T-helper 2 cell (primary cell): ENCODE measurements at places on chromosomes 4 and X.
A peak's percentile ranks its signal among the peaks of the same experiment; 100 is the strongest.

GRCh38 chr4:74366367-74366911 lies 1.5 kb downstream of the EREG start:
- DNase-seq = no peak

GRCh38 chr4:154478547-154478946 lies 13.1 kb downstream of the DCHS2 start:
- DNase-seq = no peak

- DNase-seq = no peak
Measured at GRCh38 chr4:7625071-7625470, 190.3 kb upstream of the PSAPL1 start.

GRCh38 chrX:22795671-22796070 lies 204.1 kb upstream of the DDX53 start:
- no peak for DNase-seq

GRCh38 chr4:5127556-5127955 lies 76.3 kb downstream of the STK32B start:
- DNase-seq = no peak

DNA sequence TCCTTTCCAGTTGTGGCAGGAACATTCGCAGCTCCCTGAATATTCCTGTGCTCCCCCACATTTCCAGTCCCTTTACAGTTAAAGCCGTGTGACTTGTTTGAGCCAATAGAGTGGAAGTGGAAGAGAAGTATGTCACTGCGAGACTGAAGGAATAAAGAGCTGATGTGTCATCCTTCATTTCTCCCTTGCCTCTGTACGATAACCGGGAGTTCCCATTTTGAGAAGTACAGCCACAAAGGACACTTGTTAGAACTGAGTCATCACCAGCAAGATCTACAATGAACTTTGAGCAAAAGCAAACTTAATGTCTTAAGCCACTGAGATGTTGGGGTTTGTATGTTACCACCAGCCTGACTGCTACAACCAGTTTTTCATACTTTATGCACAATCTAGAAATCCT lies 92.3 kb downstream of the SPRY1 start:
- no peak for DNase-seq

GRCh38 chr4:157080605-157081004 lies 4.7 kb downstream of the GLRB start:
- no peak for DNase-seq

- no peak for DNase-seq
Measured at GRCh38 chrX:134186362-134187121, 50.4 kb upstream of the CCDC160 start.

DNA sequence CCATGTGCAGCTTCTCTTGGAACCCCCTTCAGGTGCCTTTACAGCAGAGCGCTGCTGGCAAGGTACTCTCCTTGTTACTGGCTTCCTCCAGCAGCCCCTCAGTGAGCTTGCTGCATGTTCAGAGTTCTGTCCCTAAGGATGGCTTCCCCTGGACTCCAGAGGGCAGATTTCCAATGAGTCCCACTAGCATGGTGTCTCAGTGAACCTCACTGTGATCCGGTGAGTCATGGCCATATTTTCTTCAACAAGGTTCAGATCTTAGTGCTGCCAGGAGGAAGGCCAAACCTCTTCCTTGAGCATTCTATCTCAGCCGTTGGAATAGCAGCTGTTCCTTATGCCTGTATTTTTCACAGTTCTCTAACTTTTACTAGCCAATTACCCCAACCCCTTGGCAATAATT lies 98.8 kb downstream of the CASK start:
- DNase-seq = no peak

GRCh38 chr4:242121-242848 lies 63.0 kb downstream of the ZNF732 start:
- peak; percentile 16 for DNase-seq

GRCh38 chr4:18209448-18209847 lies 187.9 kb upstream of the LCORL start:
- no peak for DNase-seq

GRCh38 chrX:113828470-113828869 lies 755.4 kb upstream of the HTR2C start:
- DNase-seq = no peak

DNA sequence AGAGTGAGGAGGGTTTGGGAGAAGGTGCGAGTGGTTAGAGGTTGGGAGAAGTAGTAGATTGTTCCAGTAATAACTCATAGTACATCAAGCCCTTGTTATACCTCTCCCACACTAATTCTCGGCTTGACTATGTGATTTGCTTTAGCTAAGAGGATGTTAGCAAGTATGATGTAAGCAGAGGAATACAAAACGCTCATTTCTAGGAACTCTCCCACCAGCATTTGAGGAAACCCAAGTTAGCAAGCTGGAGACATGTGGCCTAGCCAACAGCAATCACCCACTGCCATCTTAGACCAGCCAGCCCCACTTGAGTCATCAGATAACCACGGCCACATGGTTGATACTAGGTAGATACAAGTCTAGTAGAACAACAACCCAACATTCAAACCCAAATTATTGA lies 14.2 kb downstream of the FTHL17 start:
- no peak for DNase-seq

- no peak for DNase-seq
Measured at GRCh38 chr4:146900295-146900694, 45.4 kb downstream of the TTC29 start.

DNA sequence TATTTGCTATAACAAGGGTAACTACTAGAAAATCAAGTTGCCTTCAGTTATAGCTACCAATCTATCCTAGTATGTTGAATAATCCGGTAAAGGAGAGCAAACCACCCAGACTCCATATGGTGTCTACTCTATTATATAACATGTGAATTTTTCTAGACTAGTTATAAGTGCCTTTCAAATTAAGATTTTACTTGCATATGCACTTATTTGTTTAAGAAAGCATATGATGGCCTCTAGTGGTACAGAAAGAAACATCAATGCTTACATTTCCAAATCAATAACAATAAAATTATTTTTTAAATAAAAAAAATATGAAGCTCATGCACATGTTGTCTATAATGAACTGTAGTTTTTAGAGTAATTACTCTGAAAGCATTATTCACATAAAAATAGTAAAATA lies 1516.4 kb upstream of the PABPC4L start:
- DNase-seq = no peak

GRCh38 chrX:9884031-9884779 lies 83.0 kb upstream of the CLDN34 start:
- DNase-seq = no peak

DNA sequence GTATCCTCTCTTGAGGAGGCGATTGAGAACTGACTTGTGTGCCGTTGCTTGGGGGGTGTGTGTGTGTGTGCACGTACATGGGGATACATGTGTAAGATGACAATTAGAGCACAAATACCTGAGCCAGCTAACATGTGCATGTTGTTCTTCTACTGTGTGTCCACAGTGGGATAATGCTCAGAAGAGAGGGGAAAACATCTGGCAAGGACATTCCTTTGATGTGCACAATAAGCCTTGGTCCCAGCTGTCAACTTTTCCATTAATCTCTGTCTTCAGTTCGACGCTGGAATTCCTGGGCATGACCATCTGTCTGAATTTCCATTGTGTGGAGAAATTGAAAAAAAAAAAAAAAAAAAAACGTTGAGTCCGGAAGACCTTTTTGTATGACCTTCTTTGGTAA lies 592.0 kb upstream of the GALNTL6 start:
- no peak for DNase-seq

- no peak for DNase-seq
Measured at GRCh38 chr4:36043901-36044300, 200.4 kb downstream of the ARAP2 start.

DNA sequence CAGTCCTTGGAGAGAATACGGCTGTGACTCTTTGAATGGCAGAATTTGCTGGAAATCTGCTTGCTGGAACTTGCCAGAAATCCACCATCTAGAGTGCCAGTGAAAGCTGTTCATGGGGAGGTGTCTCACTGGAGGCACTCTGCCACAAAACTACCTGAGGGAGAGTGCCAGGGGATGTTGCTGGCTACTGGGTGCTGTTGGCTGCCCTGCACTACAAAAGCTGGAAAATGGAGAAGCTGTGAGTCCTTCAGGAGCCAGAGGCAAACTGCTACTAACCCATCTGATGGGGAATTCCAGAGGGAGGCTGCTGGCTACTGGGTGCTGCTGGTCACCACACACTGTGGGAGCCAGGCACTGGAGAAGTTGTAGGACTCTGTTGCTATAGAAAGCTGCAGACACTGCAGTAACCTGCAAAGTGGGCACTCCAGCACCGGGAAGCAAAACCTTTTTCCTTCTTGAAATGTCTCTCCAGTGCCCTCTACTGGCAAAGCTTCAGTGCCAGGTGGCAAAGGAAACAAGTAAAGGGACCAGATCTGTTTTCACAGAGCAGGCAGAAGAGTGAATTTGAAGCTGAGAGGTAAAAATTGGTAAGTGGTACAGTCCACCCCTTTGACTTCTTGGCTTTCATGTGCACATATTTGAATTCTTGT lies 47.8 kb upstream of the HSD17B10 start:
- peak; percentile 0 for DNase-seq

DNA sequence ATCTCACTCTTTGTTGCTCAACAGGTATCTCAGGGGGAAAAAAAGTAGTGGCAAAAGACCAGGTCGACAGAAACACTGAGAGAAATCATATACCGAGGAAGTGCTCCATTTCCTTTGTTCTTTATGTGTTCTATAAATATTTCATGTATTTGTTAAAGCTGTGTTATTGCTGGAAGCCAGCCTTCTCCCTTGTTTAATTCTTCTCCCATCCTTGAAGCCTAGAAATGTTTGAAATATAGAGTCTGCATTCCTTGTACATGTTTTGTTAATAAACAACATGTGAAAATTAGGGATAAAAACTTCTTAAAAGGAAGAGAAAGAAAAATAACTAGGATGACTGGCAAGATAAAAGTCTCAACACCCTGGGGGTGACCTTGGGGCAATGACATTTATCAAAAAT lies 186.2 kb downstream of the ANKRD50 start:
- DNase-seq = no peak
